NCI-H2081 treated with DMSO at 0.1 percent for 48 hours (cell line): ENCODE measurements at places on chromosomes 16 and 17.

DNA sequence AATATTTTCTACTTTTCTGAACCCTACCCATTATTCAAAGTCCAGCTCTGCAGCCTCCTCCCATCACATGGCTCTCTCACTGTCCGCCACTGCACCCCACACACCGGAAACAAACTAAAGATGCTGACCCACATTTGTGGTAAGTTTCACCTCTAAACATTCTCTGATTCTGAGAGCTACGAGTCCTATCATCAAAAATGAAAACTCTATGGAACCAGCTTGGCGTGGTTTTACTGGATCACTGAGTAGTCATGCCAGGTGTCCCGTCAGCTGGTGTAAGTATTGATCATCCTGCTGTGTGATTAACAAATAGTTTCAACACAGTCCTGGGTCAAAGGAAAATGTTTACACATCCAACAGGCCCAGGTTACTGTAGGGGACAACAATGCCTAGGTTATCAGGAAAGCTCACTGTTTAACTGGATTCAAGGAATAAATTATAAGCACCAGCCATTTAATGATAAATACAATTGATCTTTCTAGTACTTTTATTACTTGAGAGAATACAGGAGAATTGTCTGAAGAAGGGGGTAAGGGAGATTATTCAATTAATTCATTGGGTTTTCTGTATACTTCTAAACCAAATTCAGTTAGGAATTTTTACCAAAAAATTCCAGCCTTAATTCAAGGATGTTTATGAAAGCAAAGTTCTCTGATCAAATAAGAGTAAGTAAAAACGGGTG is 33.9 kb downstream of the CYTH1 start:
- no peak for DNase-seq

- peak; percentile 88 for DNase-seq
Measured at GRCh38 chr16:72008424-72009216, at the start of gene DHODH. TSS of gene DHODH (plus strand) at chr16:72008744. CDS start at chr16:72008765, 21 bp downstream.

GRCh38 chr17:4721203-4722135 is 9.8 kb upstream of the MED11 start:
- no peak for DNase-seq

DNA sequence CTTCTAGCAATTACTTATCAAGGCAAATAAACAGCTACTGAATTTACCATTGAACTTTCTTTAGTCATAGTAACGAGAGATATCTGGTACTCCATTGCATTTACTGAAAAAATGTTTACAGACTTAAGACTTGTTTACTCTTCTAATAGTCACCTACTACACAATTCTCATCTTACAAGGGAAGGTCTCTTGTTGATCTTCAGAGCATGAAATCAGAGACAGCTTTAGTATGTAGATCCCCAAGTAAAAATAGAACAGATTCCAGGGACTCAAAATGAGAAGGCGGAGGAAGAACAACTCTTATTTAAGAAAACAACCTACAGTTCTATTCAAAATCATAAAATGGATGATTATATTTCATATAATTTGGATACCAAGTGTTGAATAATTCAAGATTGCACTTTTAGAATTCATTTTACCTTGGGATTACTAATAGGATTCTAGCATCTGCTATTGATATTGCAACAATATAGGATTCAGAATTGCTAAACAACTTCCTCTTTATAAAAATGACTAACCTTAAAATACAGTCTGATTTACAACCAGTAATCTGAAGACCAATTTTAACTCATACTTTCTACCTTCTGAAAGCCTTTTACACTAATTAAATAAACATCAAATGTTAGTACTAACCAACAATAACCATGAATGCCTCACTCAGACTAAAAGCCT is 20.8 kb downstream of the UBE2G1 start:
- DNase-seq: no peak

- no peak for DNase-seq
Measured at GRCh38 chr16:29316761-29317183, 89.7 kb downstream of the NPIPB11 start.

DNA sequence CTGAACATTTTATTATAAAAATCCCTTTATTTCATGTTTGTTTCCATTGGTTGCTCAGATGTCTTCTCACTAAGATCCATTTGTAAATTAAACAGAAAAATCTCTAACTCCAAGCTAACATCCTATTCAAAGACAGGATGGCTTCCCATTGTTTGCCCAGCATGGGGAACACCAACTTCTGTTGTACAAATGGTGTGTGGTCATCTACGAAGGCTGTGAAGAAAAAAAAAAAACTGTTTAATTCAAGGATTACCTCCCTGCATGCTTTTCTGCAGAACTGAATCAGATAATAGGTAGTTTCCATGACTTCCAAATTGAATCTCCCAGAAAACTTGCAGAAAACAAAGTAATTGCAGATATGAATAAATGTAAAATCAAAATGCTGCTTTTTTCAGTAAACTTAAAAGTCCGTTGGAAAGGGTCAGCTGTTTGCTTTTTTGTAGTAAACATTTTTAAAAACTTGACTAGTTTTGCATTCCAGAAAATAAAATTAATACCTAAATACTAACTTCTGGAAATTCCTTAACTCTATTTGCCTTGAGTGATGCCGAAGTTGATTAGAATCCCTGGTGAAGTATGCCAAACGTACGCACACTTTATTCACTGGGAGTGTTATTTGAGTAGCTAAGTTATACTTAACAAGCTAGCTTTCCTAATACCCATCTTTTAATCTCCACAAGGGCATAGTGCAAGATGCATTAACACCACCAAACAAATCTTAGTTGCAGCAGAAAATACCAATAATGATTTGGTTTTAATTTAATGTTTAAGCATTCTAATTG is 7.7 kb downstream of the SALL1 start:
- DNase-seq: no peak

DNA sequence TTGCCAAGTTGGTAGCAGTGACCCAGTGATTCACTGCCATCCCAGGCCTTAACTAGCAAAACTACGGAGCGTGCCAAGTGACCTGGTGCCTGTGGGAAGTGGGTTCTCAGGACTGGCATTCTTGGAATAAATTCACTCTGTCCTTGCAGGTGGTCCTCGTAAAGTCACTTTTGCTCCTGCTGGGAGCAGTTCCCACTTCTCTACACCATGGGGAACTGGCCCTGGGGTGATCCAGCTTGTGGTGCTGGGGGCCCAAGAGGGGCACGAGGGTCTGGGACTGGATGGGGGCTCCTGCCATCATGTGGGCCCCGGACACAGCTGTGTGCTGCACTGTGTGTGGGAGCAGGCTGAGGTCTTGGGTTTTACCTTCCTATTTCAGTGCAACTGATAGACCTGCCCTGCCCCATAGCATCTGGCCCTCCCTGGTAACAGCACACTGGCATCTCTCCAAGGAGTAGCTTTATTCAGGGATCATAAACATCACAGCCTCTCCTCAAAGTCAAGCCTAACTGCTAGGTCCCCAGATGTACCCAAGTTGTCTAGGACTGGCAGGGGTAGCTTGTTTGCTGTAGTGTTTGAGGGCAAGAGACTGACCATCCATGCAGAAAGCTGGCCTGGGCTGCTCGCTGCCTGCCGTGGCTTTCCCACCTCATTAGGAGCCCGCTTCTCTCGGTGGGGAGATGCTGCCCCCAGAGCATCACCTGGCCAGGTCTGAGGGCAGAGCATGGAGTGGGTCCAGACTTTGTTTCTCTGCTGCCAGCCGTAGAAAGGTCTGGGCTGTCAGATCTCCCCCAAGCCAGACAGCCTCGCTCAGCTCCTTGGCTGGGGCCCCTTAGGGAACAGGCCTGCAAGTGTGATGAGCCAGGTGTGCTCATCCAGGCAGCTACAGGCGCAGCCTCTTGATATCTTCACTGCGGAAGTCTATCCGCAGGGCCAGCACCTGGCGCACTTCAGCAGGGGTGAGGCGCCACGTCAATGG is 26.0 kb downstream of the FCSK start:
- DNase-seq: no peak

DNA sequence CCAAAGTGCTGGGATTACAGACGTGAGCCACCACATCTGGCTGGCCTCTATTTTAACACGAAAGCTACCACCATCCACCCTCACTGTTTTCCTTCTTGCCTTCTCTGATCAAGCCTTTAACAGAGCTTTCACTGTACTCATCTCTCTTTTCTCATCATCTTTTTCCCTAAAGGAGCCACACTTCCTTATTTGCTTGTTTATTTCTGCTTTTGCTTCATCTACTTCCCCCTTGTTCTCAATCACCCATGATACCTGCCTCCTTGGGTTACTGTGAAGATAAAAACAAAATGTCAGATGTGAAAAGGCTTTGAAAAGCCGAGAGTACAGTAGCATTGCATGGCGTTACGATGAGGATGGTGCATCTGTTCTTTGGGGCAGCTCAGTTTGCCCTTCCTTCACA is 79.9 kb downstream of the ZNF18 start:
- no peak for DNase-seq

DNA sequence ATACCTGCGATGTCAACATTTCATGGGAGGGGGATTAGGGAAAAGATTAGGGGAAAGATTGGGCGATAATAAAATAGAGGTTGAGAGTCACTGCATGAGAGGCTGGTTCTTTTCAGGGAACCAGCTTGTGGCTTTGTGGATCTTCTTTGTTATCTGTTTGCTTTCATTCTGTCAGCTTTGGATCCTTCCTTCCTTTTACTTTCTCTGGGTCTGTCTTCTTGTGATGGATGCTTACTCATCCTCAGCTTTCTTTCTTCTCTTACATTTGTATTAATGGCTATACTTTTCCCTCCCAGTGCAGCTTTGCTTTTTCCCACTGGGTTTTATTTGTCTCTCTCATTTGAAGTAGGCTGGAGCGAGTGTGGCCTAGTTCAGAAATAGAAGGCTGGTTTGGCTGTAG is 47.1 kb downstream of the RPTOR start:
- no peak for DNase-seq

GRCh38 chr16:29154088-29154487 is 169.2 kb downstream of the LAT start:
- DNase-seq: no peak

- no peak for DNase-seq
Measured at GRCh38 chr17:19388791-19389785, 2.1 kb upstream of the MFAP4 start.

GRCh38 chr17:49401971-49402611 is 12.6 kb downstream of the PHB1 start:
- no peak for DNase-seq

DNA sequence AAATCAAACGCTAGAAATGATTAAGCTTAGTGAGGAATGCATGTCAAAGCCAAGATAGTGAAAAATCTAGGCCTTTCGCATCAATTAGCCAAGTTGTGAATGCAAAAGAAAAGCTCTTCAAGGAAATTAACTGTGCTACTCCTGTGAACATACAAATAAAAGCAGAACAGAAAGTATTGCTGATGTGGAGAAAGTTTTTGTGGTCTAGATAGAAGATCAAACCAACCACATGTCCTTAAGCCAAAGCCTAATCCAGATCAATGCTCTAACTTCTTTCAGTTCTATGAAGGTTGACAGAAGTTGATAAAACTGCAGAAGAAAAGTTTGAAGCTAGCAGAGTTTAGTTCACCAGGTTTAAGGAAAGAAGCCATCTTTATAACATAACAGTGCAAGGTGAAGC is 1044.6 kb downstream of the CDH11 start:
- DNase-seq: no peak

- no peak for DNase-seq
Measured at GRCh38 chr16:72923757-72924156, 124.2 kb downstream of the ZFHX3 start.

- DNase-seq: no peak
Measured at GRCh38 chr16:17529982-17530760, 59.4 kb upstream of the XYLT1 start.
